ENCODE measurements at places on chromosomes 12 and 14. TPM values are rescaled to one million over a fixed set of nuclear protein-coding genes. Genes with fewer than 3 reads are reported as not detected.
A peak's percentile ranks its signal among the peaks of the same experiment; 100 is the strongest.

GRCh38 chr14:71346685-71347084 lies 439.4 kb downstream of the PCNX1 start:
- DNase-seq = no peak

DNA sequence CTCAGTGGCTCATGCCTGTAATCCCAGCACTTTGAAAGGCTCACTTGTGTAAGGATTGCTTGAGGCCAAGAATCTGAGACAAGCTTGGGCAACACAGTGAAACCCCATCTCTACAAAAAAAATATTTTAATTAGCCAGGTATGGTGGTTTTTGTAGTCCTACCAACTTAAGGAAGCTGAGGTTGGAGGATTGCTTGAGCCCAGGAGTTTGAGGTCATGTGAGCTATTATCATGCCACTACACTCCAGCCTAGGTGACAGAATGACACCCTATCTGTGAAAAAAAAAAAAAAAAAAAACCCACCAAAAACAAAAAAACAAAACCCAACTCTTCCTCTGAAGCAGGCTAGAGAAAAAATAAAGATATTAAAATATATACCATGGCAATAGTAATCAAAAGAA lies 41.2 kb downstream of the TMEM116 start:
- no peak for DNase-seq

DNA sequence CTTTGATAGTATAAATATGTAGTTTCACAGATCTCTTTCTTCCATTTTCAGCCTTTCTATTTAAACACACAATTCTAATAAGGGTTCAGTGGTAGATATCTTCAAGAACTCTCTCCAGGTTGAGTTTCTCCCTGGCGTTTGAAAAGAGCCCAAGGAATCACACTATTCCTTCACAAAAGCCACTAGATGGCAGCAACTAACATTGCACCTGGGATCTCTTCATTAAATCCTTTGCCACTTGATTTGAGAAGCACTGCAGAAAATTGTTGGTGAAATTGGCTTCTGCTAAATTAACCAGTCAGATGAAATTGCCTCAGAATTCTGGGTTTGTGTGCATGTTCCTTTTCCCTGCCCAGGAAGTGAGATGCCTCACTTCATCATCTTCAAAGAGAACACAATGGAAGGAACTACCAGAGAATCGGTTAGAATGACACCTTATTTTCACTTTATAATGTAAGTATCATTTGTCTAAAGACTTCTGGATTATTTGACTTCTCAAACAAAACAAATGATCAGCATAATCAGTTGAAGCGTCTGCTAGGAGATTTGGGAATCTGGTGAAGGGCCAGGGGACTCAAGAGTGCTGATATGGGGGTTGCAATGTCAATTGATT lies 6.8 kb downstream of the CCDC198 start:
- DNase-seq = peak; percentile 41

- no peak for DNase-seq
These were observed 331.9 kb upstream of the SOX5 start for GRCh38 chr12:24281341-24281740.

- DNase-seq = peak; percentile 87
These were observed 234.7 kb upstream of the E2F7 start for GRCh38 chr12:77299910-77300669.

- DNase-seq = peak; percentile 32
These were observed 97.1 kb upstream of the CDKN3 start for GRCh38 chr14:54299410-54300363.

GRCh38 chr12:51349026-51349425 lies 2.5 kb upstream of the CELA1 start:
- DNase-seq = peak; percentile 59

DNA sequence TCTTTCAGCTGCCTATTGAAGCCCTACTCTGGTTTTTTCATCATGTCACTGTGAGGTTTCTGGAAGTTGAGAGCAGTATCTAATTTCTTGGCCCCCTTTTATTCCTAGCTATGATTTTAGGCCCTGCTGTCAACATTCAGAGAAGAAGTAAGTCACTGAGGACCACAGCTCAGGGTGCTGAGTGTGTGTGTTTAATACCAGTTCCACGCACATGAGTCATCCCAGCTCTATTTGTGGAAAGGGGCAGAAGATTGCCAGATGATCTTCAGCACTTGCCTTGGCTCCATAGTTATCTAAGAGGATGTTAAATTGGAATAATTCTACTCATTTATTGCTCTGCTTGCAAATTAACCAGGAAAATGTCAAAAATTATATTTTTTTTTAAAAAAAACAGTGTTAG lies 65.5 kb upstream of the SLC38A4 start:
- peak; percentile 65 for DNase-seq

- peak; percentile 51 for DNase-seq
These were observed 94.9 kb downstream of the DAAM1 start for GRCh38 chr14:59283361-59283760.

- DNase-seq = peak; percentile 21
These were observed 574 bp downstream of the WNK1 start for GRCh38 chr12:752695-753610.

GRCh38 chr12:19186722-19187661 lies 57.5 kb downstream of the PLEKHA5 start:
- peak; percentile 71 for DNase-seq

DNA sequence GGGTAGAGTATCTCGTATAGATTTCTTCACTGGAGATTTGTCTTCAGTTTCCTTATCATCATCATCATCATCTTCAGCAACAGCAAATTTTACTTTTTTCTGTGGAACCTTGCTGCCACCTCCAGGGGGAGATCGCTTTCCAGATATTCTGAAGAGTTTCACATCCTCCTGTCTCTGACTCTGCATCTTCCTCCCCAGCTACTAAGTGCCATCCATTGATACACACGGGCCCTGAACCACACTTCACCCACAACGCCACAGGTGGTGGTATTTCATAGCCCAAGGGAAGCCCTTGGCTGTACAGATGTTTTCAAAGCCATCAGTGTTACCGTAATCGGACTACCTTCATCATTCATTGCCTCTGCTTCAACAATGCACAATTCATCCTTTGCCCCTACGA lies 82.2 kb downstream of the PPP2R5C start:
- DNase-seq = no peak

GRCh38 chr14:66701813-66702212 lies 193.9 kb downstream of the GPHN start:
- no peak for DNase-seq

GRCh38 chr12:77349689-77350370 lies 284.5 kb upstream of the E2F7 start:
- DNase-seq = no peak

DNA sequence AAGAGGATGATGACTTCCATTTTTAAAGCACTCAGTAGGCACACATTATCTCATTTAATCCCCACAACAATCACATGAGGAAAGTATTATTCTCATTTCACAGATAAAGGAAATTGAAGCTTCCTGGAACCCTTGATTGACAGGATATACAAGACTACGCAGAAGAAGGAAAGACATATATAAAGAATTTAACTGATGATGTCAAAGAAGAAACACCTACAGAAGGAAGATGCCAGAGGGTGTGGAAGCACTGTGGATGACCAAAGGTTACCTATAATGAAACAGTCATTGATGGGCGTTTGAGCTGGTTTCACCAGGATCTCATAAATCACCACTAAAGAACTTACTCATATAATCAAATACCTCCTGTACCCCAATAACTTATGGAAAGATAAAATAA lies 197.4 kb downstream of the SLC25A21 start:
- DNase-seq = no peak

GRCh38 chr14:81070511-81070910 lies 115.1 kb downstream of the TSHR start:
- no peak for DNase-seq

TAS2R31 gene
- total RNA-seq = 4.3 TPM

CNPY2 gene
- total RNA-seq = 65.2 TPM

GALNT8 gene
- total RNA-seq = not detected

NUAK1 gene
- total RNA-seq = 8.8 TPM

CCDC197 gene
- not detected for total RNA-seq

FOXA1 gene
- total RNA-seq = 0.18 TPM

ABCD2 gene
- total RNA-seq = not detected

RASSF9 gene
- total RNA-seq = 0.18 TPM

POTEM gene
- total RNA-seq = not detected

TOMM20L gene
- not detected for total RNA-seq

KNTC1 gene
- total RNA-seq = 32.8 TPM

BCAT1 gene
- 683 TPM for total RNA-seq

All from IMR-90 (cell line).